ENCODE measurements at places on chromosomes 1 and 21.

DNA sequence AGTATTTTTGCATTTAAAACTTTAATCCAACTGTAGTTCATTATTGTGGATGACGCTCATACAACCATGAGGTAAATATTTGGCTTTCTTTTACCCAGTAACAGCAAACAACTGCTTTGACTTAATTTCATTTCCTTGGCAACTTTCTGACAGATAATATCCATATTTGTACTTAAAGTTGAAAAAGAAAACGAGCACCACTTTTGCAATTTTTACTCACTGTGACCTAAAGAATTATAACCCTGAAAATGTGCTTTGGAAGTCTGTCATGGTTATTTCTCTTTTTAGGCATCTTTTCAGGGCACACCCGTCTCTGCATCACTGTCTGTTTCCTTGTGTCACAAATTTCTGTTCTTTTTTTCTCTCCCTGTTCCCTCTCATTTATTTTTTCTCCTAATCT is 918 bp upstream of the CD2 start:
- no peak for DNase-seq

GRCh38 chr1:91059157-91059556 is 37.3 kb upstream of the ZNF644 start:
- no peak for DNase-seq

GRCh38 chr1:176033474-176033873 is 173.6 kb downstream of the COP1 start:
- DNase-seq = no peak

DNA sequence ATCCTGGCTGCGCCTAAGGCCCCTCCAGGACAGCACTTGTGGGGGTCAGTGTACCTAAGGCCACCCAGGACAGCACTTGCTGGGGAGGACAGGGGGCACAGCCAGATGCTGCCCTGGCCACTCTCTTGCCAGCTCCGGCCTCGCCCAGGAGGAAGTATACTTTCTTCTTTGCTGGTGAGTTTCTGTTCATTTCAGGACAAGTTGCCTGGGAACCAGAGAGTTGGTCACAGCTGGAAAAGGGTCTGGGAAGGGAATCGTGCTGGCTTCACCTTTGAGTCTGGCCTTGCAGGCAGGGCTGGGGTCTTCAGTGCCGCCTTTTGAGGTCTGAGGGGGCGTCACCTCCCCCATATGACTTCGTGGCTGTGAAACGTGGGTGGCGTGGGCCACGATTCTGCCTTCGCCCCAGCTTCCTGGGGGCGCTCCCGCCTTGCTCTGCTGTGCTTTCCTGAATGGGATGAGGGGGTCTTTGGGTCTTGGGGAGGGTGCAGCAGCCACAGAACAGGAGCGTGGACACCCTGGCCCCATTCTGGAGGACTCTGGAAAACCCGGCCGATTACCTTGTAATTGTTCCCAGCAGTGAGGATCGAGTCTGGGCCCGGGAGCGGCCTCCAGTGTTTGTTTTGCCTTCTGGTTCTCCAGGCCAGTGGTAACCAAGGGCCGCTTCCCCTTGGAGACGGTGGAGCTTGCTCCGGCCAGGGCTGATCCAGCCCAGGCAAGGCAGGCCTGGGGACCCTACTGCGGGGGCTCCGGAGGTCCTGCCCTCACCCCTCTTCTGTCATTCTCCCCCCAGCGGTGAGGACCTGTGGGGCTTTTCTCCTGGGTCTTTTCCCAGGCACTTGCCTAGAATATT is 45.9 kb downstream of the SPSB1 start:
- no peak for DNase-seq

- no peak for DNase-seq
These were observed 1.1 kb downstream of the SLC50A1 start for GRCh38 chr1:155136748-155137147.

GRCh38 chr1:55702064-55702463 is 486.9 kb upstream of the USP24 start:
- DNase-seq = no peak

- no peak for DNase-seq
These were observed 36.0 kb downstream of the RNU1-1 start for GRCh38 chr1:16478091-16478490.

GRCh38 chr1:25568090-25568833 is 24.9 kb downstream of the LDLRAP1 start:
- DNase-seq = no peak

- DNase-seq = no peak
These were observed 16.0 kb downstream of the PFKFB2 start for GRCh38 chr1:207069061-207069460.

DNA sequence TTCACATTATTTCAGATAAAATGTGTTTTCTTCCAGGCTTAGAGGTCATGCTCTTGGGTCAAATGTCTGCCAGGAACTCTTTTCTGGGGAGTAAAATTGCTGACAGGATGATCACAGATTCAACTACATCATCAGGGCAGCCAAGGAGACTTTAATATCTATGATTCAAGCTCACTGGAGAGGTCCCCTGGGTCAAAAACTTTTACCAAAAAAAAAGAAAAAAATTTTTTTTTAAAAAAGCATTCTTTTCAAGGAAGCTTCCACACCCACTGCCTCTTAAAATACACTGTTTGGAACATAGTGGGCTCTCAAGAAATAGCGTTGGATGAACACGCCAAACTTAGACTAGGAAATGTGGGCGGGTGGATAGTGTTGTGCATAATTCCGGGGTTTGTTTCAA is 81.3 kb downstream of the TIAM1 start:
- no peak for DNase-seq

- DNase-seq = no peak
These were observed 437.7 kb downstream of the OMA1 start for GRCh38 chr1:58108783-58109182.

- no peak for DNase-seq
These were observed 19.3 kb upstream of the DNAJC28 start for GRCh38 chr21:33510826-33511225.

GRCh38 chr21:44054710-44055109 is 42.6 kb downstream of the TRAPPC10 start:
- DNase-seq = no peak

DNA sequence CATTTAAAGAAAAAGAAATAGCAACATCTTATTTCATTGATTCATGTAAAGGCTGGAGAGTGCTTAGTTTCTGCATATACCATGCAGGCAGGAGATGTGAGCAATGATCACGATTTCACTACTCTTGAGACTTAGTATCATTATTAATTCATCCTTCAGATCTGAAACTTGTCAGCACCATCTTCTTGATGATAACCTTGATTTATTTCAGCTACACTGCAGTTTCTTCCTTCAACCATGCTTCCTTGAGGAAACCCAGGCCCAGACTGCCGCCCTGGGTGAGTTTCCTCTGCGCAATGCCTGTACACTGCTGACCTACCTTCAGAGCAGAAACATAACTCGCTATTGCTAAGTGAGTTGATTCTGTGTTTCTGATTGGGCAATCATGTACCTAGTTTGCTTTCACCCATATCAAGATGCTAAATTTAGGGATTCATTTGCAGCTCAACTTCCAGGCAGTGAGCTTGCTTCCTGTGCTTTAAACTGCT is 13.5 kb upstream of the BCL10 start:
- no peak for DNase-seq
